ENCODE measurements at places on chromosomes 4 and X. TPM values are rescaled to one million over a fixed set of nuclear protein-coding genes. Genes with fewer than 3 reads are reported as not detected.

PTPN13 gene
- total RNA-seq: 64.1 TPM

PSMD10 gene
- total RNA-seq: 80.6 TPM

DKK2 gene
- under 0.01 TPM for total RNA-seq

MAGEC2 gene
- total RNA-seq: not detected

PNMA6E gene
- total RNA-seq: not detected
